ENCODE measurements at places on chromosomes 5 and 9. TPM values are rescaled to one million over a fixed set of nuclear protein-coding genes. Genes with fewer than 3 reads are reported as not detected.

DNA sequence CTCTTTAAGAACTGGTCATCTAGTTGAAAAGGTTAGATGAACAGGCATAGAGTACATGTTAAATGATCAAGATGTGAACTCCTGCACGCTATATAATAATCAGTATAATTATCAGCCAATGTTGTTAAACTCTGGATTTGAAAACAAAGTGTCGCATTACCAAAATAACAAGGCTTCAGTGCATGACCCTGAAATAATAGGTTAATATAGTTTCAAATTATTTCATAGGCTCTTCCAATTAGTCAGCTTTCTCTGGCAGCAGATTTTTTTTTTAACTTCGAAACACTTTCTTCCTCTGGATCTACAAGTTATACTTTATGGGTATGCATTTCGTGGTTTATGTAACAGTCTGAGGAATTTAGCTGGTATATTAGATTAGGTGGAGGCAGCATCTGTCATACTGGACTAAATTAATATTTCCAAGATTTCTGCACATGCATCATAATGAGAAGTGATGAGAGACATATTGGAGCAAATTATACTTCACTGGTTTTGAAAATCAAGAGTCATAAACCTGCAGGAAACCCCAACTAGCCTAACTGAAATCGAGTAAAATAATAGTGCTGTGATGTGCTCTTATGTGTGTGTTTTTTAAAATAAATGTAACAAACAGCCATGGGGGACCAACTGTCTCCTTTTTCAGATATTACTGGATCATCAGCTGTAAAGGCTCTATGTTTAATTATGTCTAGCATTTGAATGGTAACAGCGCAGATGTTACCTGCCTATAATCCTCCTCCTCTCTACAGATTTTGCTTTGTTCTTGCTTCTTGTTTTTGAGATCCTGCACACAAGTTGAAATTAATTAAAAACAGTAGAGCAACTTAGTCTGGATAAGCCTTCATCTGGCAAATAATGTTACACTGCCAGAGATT is 85.9 kb upstream of the CKMT2 start:
- H3K27ac ChIP-seq, result no peak overlapping the region
- H3K4me3 ChIP-seq, result no peak overlapping the region
- H3K36me3 ChIP-seq, result no peaks in the 10 kb centered on the region
- no peaks in the 10 kb centered on the region for H3K4me1 ChIP-seq

DNA sequence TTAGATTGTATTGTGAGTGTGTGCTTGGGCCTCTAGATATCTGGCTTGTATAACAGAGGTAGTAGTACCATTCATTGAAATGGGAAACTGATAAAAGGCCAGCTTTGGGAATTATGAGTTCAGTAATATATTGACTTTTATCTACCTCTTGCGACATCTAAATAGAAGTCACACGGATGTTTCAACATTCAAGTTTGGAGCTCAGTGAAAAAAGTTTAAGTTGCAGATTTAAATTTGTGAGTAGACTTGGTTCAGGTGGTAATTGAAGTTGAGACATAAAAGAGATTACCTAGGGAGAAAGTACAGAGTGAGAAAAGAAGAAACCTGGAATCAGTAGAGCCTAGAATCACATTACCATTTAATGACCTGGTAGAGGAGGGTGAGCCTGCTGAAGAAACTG is 189.5 kb downstream of the FER start:
- no peaks in the 10 kb centered on the region for H3K36me3 ChIP-seq
- DNase-seq, result no peak
- no peak overlapping the region for H3K27ac ChIP-seq

GRCh38 chr5:119596046-119596445 is 33.3 kb upstream of the FAM170A start:
- no peak for DNase-seq
- H3K4me3 ChIP-seq, result no peak overlapping the region
- no peaks in the 10 kb centered on the region for H3K36me3 ChIP-seq
- no peaks in the 10 kb centered on the region for H3K27me3 ChIP-seq

DNA sequence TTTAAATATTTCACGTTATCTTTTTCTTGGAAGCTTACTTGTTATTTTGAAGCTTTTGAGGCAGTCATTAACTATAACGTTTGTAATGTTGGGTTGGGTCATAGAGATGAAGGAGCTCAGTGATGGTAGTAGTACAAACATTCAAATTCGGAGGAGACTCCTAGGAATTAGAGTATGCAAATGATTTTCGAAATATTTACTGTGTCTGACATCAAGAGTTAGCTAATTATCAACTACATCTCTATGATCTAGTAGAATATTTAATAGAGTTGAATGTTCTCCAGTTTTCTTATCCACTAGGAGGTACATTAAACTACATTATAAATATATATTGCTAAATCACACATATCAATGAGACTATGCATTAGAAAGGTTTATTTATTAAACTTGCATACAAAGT is 28.8 kb upstream of the C5orf24 start:
- no peak overlapping the region for H3K4me3 ChIP-seq
- no peak for DNase-seq
- no peaks in the 10 kb centered on the region for H3K4me1 ChIP-seq
- no peak overlapping the region for H3K27ac ChIP-seq

EGR1 gene
- 61.0 TPM for total RNA-seq

CCNI2 gene
- not detected for total RNA-seq

GRCh38 chr5:14268738-14269137 is 125.6 kb downstream of the TRIO start:
- H3K27ac ChIP-seq, result peak overlapping the region; percentile 50

- no peaks in the 10 kb centered on the region for H3K4me1 ChIP-seq
- DNase-seq, result no peak
- H3K4me3 ChIP-seq, result no peak overlapping the region
- H3K27me3 ChIP-seq, result no peaks in the 10 kb centered on the region
- H3K27ac ChIP-seq, result no peak overlapping the region
Measured at GRCh38 chr5:54577937-54578653, 60.5 kb downstream of the SNX18 start.

Measured in breast epithelium (tissue), 4 donors.